Iris pigment epithelial cell (primary cell): ENCODE measurements at places on chromosomes 6 and 20.
A peak's percentile ranks its signal among the peaks of the same experiment; 100 is the strongest.

DNA sequence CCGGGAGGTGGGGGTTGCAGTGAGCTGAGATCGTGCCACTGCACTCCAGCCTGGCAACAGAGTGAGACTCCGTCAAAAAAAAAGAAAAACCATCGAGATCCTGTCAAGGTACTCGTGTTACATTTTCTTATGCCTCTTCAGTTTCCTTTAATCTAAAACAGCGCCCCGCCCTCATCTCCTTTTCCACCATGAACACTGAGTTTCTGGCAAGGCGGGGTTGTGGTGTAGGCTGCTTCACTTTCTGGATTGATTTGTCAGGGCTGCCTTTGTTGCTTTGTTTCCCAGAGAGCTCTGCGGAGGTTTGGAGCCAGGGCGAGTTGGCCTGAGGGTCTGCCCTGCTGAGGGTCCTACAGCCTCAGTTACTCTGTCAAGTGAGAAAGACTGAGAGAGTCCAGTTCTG lies 8.9 kb downstream of the ITPR3 start:
- DNase-seq = no peak

DNA sequence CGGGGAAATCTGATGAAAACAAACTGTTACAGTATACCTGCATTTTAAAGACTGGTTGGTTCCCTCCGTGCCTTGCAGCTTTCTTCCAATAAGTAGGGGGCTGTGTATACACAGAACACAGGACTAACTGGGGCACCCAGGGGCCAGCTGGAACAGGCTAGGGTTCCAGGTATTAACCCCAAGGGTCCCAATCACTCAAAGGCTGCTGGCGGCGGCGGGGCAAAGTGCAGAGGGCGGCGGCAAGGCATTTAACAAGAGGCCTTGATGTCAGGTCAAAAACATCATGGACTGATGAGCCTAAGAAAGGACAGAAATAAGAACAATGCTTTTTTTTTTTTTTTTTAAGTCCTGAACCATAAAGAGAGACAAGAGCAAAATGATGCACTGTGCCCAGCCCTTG lies 2.5 kb downstream of the PMEPA1 start:
- DNase-seq = no peak

DNA sequence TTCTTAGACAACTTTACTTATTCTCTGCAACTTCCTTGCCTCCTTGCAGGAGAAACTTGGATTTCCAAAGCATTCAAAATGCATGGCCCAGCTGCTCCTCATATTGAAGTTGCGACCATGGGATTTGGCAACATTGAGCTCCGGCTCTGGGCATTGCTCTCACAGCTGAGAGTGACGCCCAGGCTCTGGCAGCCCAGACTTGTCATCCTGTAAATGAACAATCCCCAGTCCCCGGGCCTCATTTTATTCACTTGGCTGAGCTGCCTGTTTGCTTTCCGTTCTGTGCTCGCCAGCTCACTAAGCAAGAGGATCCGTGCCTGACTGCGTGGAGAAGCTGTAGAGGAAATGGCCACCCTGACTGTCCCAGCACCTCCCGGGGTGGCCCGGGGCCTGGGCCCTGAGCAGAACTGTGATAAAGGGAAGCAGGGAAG lies 119.5 kb upstream of the CD93 start:
- peak; percentile 30 for DNase-seq

DNA sequence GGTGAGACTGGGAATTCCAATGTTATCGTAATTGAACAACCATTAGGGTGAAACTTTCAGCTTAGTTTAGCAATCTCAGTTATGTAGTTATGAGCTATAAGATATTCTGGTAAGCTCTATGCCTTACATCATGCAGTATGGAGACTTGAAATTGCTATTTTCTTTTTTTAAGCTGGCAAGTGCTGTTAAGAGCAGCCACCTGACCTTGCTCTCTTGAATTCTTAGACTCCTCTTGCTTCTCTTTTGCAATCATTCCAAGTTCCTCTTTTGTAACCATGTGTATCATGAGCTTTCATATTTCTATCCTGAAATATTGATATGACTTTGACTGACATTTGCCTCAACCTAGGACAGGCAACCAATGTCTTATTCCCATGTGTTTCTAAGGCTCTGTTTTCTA lies 446.3 kb upstream of the SLC35B3 start:
- no peak for DNase-seq

DNA sequence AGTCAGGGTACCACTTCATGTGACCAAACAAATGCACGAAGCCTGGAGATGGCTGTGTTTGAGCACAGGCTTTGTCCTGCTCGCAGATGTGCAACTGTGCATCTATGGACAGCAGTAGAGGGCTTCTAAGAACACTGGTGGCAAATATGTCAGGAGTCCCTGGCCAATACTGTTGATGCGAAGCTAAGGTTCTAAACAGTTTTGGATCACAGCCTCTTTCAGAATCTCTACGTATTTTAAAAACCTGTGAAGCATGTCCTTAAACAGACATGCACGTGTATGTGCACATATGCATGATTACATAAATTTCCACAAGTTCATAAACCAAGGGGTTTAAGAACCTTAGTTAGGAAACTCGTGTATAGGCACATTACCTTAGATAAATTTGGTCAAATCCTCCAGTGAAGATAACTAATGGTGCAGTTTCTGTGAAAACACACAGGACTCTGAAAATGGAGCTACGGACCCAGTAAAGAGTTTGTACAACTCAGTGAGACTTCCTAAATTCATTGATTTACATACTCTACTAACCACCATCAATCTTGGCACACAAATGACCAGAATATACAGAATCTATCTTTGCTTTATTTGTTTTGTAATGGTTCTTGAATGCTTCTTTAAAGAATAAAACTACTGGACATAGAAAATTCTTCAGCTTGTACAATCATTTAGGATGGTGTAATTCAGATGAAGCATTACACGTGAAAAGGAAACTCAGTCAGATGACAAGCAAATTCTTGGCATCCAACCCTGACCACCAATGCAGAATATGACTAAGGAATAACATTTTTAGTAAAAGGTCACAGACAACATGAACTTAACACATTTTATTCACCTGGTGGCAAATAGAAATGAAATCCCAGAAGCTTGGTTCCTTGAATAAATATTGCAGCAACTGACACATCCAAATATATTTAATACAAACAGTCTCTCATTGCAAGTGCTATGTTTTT lies 27.4 kb downstream of the KCNQ5 start:
- peak; percentile 81 for DNase-seq

GRCh38 chr20:10558635-10559187 lies 115.1 kb downstream of the JAG1 start:
- DNase-seq = peak; percentile 98

DNA sequence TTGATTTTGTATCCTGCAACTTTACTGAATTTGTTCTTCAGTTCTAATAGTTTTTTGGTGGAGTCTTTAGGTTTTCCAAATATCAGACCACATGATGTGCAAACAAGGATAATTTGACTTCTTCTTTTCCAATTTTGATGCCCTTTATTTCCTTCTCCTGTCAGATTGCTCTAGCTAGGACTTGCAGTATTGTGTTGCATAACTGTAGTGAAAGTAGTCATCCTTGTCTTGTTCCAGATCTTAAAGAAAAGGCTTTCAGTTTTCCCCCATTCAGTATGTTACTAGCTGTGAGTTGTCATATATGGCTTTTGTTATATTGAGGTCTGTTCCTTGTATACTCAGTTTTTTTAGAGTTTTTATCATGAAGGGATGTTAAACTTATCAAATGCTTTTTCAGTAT lies 4.6 kb downstream of the MICB start:
- peak; percentile 47 for DNase-seq

- DNase-seq = no peak
These were observed 109.8 kb upstream of the MAN1A1 start for GRCh38 chr6:119459207-119459974.

GRCh38 chr20:57892471-57892870 lies 182.7 kb upstream of the PMEPA1 start:
- no peak for DNase-seq

- no peak for DNase-seq
These were observed 133.7 kb downstream of the PXDC1 start for GRCh38 chr6:3617681-3618311.

GRCh38 chr6:2124260-2124709 lies 121.1 kb downstream of the GMDS start:
- DNase-seq = peak; percentile 43

DNA sequence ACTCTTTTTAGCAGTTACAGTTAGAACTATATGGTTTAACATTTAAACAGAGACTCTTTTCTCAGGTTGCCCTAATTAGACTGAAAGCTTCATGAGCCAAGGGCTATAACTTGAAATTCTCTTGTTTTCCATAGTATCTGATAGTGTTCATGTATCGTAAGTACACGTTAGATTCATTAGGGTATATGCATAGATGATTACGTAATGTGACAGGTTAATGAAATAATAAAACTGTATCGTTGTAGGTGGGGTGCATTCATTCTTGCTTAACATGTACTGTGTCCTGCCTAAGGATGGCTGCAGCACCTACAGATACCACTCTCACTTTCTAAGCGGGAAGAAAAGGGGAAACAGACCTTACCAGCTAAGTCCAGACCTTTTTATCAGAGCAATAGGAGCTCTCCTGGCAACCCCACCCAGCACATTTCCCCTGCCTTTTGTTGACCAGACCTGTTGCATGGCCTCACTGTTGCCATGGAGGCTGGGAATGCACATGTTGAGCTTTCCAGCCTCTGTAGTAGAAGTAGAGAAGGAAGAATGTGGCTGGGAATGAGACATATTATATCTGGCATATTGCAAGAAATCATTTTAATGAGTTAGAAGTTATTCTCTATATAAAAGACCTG lies 83.0 kb downstream of the MAP3K4 start:
- DNase-seq = no peak

DNA sequence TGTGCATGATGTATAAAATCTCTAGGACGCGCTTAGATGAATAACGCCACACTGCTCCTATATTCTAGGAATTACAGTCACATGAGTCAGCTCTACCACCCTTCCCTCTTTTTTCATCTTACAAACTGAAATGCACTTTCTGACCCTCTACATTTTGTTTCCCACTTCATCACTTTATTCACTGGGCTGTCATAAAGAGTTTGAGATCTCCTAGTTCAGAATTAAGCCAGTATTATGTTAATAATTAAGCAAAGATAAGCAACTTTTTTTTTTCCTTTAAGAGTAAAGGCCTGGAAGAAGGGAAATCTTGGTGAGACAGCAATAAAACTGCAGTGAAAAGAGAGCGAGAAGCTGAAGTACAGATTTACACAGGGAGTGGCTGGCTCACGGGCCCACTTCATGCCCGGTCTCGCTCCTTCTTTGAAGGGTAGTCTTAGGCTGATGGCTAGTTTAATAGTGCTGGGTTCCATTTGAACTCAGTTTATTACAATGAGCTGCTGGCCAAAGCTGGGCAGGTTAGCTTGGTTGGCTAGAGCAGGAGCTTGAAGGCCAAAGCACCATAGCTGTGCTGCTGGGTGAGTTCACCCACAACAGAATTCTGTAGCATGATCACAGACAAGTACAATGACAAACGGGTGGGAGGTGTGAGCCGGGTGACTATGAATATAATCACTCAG lies 110.6 kb downstream of the MAP7 start:
- no peak for DNase-seq

DNA sequence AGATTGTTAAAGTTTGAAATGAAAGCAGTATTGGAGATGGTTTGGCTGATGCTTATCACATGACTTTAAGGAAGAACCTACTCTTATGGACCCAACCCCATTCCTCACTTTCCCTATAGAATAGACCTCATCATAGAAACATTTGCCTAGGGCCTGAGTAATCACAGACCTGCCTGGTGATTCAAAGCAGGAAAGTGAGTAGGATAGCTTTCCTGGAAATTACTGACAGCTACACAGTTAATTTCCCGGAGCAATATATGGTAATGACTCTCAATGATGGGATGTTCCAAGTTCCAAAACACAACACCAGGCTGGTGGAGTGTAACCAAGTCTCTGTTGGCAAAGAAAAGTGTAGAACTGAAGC lies 233.8 kb downstream of the SIM1 start:
- DNase-seq = peak; percentile 7

GRCh38 chr20:43558412-43559146 lies at the start of gene SGK2:
Gene SGK2, plus strand, starts transcription at chr20:43559027. Its CDS starts 7,469 bp downstream, at chr20:43566496.
- DNase-seq = peak; percentile 61

DNA sequence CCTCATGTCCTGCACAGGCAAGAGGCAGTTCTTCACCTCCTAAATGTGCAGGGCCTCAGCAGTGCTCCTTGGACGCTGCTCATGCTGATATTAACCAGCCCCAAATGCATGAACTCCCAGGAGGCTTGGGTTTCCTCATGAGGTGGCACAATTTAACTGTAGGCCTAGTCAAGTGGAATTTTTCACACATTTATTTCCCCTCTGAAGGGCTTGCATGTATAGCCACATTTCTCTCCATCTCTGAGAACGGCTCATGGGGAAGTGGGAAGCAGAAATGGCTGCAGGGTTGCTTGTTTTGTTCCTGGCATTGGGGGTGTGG lies 72.8 kb upstream of the PAX1 start:
- DNase-seq = no peak

DNA sequence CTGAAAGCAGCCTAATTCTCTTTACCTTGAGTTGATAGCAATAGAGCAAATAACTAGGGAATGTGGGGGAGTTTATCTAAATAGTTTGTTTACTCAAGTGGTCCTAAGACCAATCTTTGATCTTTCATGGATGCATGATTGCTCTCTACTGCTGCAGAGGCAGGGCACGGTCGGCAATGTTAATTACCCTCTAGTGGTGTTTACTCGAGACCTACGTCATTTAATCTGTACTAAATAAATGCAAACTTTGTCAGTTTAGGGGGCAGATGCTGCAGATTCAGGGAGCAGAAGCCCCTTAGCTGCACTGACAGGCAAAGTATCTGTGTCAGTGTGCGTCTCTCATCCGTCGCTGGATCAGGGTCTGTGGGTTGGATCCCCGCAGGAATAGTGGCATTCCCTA lies 6.9 kb downstream of the RTN4IP1 start:
- no peak for DNase-seq

DNA sequence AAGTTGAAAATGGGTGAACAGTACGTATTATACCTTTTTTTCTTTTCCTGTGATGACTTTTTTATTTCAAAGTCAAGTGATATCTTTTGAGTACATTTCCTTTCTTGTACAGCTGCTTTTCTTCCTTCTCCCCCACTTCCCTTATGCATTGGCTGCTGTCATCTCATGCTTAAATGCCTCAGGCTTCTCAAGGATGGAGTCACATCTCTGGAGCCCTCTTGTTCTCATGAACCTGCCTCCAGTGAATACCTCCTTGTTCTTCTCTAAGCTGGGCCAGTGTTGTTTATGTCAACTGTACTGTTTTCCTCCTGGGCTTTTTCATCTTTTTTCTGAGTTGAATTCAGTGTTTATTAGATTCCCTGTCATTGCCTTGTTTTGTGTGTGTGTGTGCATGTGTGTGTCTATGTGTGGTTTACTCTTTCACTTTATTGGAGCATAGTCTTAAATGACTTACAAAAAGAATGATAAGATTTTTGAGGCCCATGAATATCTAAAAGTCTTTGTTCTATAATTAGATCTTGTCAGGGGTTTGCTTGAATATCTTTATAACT lies 23.6 kb downstream of the STXBP5 start:
- no peak for DNase-seq

- DNase-seq = no peak
These were observed 17.5 kb upstream of the ZNF831 start for GRCh38 chr20:59145924-59146779.

GRCh38 chr20:54494303-54495006 lies 19.1 kb downstream of the DOK5 start:
- no peak for DNase-seq
